ENCODE measurements at places on chromosomes 6 and 20.

- no peak for DNase-seq
These were observed 17.5 kb upstream of the PLCG1 start for GRCh38 chr20:41119614-41120561.

GRCh38 chr20:53037621-53038020 is 65.5 kb downstream of the TSHZ2 start:
- DNase-seq = no peak

DNA sequence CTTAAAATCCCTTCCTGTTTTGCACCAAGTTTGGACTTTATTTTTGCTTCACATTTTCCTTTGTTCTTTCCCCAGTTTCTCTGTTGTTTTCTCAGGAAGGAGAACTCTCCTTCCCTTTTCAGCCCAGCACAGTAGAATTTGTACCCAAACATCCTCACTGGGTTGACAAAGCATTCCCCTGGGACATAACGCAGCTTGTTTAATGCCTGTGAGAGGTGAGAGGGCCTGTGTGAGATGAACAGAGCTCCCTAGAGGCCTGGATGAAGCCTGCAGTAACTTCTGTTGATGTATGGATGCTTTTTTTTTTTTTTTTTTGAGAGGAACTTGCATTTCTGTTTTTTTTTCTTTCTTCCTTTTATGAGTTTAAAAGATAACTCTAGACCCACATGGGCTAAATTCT is 104.9 kb upstream of the SLC22A23 start:
- no peak for DNase-seq

DNA sequence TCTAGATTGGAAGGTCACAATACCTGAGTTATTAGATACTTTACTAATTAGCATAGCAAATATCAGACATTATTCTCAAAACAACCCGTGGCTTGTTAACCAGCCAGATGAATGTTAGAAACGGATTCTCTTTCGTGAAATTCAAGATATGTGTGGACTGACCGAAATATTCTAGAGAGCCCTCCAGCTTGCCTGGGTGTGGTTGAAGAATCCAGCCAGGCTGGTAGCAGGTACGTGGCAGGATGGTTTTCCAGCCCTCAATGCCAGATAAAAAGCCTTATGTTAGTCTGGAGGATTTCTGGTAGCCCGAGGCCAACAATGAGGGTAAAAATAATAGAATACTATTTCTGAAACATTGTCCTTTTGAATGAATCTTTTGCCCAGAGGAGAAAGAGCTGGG is 19.3 kb downstream of the ECT2L start:
- DNase-seq = no peak

- DNase-seq = no peak
These were observed 163.7 kb downstream of the RALGAPA2 start for GRCh38 chr20:20548527-20549266.

DNA sequence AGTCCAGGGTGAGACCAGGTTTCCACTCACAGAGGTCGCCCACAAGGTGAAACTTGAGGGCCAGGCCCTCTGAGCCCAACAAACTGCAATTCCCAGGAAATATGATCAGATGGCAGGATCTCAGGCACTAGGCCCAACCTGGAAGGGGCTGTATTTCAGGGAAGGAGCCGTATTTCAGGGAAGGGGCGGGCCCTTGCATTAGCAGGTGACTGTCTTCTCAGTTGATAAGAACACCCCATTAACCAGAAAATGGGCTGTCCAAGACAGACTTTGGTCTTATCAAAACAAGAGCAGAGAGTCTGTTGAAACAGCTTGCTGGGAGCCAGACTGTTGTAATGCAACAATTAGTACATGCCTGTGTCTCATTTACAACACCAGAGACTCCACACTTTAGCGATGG is 10.9 kb upstream of the BNIP5 start:
- no peak for DNase-seq

DNA sequence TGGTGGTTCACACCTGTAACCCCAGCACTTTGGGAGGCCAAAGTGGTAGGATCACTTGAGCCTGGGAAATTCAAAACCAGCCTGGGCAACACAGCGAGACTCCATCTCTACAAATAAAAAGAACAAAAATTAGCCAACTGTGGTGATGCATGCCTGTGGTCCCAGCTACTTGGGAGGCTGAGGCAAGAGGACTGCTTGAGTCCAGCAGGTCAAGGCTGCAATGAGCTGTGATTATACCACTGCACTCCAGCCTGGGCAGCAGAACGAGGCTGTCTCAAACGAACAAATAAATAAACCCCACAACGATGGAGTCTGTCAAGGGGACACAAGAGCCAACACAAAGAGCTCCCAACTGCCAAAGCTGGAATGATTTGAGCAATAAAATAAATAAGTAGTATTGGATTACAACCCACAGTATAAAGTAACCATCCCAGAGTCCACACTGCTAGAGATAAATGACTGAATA is 13.5 kb downstream of the ZMYND8 start:
- no peak for DNase-seq

DNA sequence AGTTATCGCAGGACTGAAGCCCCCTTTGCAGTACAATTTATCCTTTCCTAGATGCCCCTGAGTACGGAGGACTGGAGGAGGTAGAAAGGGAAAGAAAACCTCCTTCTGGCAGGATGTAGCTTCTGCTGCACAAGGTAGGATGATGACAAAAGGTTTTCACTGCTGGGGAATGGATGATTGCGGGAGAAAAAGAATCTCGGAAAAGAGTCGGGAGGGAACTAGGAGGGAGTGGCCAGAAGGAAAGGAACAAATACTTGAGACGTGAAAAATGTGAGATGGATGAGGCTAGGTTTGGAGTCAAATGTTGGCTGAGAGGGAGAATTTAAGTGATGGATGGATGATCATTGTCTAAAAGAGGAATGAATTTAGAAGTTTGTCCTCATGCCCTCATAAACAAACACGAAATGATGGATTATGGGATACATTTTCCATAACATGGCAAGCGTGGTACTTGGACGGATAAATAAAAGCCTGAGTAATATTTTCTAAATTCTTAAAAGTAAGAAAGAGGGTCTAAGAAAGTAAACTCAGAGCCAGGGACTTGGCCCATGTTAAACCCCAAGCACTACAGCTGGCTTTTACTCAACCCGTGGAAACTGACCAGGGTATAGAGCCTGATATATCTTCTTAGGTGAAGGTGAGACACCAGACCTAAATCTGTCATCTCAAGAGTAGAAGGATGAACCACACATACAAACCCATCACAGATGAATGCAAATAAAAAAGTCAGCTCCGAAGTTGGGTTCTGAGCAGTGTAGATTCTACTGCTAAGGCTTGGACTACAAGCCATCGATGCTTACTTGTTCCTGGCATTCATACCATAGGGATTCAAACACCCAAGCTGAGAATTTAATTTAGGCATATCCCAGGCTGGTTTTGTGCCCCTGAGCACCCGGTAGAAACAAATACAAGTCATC is 72.4 kb downstream of the HFE start:
- DNase-seq = no peak

DNA sequence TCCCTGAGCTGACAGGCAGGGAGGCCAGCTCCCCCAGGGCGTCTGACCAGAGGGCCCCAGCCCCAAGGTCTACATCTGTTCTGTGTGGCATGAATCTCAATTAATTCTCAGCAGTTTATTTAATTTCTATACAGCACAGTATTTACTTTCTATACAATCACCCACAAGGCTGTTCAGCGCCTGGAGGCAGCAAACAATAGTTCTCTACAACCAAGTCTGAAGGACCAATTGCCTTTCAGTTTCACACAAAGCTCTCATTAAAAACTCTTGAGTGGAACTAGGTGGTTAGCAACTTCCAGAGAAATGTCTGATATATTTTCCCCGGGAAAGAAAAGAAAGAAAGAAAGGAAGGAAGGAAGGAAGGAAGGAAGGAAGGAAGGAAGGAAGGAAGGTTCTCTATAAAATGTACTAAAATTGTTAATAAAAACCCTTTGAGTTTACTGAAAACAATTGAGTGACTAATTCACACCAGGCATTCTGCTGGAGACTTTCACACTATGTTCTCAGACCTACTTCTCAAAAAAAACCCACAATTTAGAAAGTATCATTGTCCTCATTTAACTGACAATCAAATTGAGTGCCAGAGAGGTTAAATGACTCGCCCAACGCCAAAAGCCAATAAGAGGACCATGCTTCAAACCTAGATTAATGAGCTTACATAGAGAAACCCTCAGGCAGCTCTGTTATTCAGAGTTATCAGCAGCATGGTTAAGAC is 62.5 kb downstream of the METTL24 start:
- DNase-seq = no peak

DNA sequence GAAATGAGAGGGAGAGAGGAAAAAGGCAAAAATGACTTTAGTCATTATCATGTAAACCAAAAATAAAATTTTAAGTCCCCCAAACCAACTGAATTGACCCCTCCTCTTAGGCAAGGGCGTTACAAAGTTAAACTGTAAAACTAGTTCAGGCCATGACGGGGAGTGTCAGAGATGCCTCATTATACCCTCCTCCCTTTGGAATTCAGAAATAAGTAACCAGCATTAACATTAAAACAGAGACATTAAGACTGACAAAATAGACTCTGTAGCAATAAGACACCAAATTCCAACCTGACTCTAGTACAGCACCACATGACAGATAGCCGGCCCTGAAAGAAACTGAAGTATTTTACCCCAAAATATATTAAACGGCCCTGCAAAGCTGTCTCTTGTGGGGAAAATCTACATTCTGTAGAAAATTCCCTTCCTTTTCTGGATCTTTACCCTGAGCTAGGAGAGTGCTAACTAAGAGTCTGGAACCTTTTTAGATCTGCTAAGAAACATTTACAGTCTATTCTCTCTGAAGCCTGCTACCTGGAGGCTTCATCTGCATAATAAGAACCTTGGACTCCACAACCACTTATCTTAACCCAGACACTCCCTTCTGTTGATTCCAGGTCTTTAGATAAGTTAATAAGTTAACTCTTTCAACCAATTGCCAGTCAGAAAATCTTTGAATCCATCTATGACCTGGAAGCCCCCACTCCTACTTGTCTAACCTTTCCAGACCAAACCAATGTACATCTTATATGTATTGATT is 150.7 kb downstream of the PKHD1 start:
- no peak for DNase-seq

DNA sequence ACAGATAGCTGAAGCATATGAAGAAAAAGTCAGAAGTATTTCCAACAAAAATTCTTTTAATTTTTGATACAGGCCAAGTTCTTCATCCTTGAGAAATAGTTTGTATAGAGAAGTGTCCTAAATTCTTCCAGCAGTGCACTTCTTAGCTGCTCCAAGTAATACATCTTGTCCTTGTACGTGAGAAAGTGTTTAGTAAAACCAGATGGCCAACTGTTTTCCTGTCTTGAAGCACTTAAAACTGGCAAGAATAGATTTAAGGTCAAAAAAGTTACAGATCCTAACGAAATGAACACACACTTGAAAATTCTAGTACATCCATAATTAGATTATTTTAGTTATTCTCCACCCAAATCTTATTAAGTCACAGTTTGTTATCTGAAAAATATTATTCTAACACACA is 52.2 kb upstream of the HSF2 start:
- no peak for DNase-seq
